RKO (cell line): ENCODE measurements at places on chromosomes 3 and 15.
A peak's percentile ranks its signal among the peaks of the same experiment; 100 is the strongest.

GRCh38 chr3:120749843-120750242 is 7.3 kb downstream of the GTF2E1 start:
- DNase-seq, result no peak

GRCh38 chr3:79973917-79974595 is 206.3 kb upstream of the ROBO1 start:
- no peak for DNase-seq

- DNase-seq, result no peak
These were observed 83.3 kb upstream of the MYO5C start for GRCh38 chr15:52378746-52379394.

DNA sequence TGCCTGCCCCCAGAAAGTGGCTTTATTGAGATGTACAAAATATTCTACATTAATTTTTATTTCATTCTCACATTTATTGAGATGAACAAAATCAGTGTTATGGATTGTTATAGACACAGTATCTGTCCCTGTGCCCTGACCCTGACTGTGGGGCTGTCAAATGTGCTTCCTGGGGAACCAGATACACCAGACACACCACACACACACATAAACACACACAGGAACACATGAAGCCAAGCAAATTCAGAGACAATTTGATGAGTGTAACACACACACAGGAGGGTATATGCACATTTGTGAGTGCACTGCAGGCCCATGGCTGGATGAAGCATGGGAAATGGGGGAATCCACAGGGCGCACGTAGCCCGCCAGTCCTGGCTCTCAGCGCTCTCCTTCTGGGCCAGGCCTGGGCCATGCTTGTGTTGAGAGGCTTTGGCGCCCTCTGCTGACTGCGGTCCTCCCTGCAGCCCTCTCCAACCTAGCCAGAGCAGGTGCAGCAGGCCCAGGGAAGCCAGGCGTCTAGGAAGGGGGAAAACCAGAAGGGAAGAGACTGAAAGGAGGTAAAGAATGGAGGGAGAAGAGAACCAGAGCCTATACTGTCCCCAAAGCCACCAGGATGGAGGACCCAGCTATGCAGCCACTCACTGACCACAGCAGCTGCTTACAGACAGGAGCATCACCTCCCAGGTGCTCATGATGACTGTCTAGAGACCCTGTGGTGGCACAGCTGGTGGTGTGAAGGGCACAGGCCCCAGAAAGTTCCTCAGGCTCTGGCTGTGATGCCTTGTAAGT is 18.0 kb upstream of the LOXL1 start:
- peak; percentile 61 for DNase-seq

DNA sequence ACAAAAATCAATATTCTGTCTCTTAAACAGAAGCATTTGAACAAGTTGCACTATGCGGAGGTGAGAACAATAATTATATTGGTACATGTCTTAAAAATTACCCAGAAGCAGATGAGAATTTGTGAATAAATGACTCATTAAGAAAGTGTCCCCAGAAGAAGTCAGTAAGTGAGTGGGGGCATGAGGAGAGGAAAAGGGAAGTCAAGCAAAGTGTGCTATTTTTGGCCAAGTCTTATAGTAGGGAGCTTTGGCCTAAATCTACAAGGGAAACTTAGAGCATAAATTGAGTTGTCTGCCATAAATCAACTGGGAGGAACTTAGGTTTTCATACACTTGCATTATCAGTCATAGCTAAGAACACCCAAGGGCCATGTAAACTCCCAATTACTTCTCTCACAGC is 86.9 kb upstream of the SATB1 start:
- DNase-seq, result no peak

GRCh38 chr3:158420654-158421396 is 150.2 kb upstream of the MLF1 start:
- DNase-seq, result no peak

- no peak for DNase-seq
These were observed 46.2 kb upstream of the ATG7 start for GRCh38 chr3:11226042-11226370.

GRCh38 chr3:13574798-13575451 is 26.0 kb downstream of the FBLN2 start:
- DNase-seq, result peak; percentile 34

GRCh38 chr15:99578809-99579208 is 13.0 kb downstream of the MEF2A start:
- DNase-seq, result no peak

DNA sequence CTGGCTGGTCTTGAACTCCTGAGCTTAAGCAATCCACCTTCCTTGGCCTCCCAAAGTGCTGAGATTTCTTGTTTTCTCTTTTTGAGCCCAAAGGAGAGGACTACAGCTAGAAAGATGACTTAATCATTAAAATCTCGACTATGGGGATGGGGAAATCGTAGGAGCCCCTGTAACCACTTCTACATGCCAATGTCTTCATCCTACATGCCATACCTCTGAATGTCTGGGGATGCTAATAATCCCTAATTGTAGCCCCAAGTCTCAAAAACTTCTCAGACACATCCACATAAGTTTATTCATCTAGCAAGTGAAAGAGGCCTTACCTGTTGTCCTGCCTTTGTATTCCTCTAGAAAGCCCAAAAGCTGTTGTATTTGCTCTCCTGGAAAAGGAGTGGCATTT is 3.7 kb upstream of the RHOV start:
- no peak for DNase-seq

DNA sequence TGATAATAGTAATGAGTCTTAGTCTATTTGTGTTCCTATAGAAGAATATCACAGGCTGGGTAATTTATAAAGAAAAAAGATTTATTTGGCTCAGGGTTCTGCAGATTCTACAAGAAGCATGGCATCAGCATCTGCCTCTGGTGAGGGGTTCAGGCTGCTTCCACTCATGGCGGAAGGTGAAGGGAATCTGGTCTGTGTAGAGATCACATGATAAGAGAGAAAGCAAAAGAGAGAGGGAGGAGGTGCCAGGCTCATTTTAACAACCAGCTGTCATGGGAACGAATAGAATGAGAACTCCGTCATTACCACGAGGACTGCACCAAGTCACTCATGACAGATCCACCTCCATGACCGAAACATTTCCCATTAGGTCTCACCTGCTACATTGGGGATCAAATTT is 664.0 kb upstream of the SGO1 start:
- no peak for DNase-seq

DNA sequence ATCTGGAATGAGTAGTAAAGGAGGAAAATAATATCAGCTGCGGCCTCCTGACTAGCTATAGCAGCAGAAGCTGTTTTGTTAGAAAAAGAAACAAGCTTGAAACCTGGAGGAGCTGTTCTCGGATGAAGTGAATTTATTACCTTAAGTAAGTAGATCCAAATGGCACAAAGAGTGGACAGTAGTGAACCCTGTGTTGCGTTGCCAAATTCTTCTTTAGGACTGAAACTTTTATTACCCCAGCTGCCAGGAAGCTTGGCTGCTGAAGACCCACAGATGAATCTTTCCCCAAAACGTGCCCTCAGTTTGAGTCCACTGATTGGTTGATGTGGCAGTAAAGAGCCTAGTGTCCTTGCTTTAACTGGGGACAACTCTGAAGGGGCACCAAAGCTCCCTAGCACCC is 366.8 kb upstream of the GBE1 start:
- DNase-seq, result no peak

GRCh38 chr15:61871926-61872522 is 188.2 kb downstream of the VPS13C start:
- DNase-seq, result peak; percentile 61

GRCh38 chr3:52866427-52866826 is 30.9 kb downstream of the STIMATE start:
- no peak for DNase-seq

GRCh38 chr3:27166888-27167287 is 202.3 kb downstream of the NEK10 start:
- DNase-seq, result no peak

- DNase-seq, result peak; percentile 83
These were observed at the start of gene VWA5B2 for GRCh38 chr3:184229394-184230080. VWA5B2 (plus strand) TSS chr3:184229585; CDS start chr3:184230529, 944 bp downstream.

GRCh38 chr3:32062950-32063582 is 43.4 kb upstream of the GPD1L start:
- DNase-seq, result no peak

DNA sequence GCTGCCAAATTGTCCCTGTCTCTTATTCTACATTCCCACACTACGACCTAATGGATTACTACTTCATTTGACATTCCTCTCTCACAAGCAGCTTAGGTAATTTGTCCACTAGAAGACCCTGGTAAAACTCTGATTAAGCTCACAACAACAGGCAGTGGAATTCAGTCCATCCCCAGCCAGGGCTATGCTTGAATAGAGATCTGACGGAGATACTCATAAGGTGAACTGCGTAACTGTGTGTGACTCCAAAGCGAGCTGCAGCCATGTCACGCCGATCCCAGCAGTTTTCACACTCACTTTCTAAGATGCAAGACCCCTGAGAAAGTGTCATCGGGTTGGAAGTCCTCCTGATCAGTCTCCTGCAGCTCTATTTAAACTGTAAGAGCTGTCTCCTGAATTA is 25.7 kb upstream of the ROBO2 start:
- no peak for DNase-seq

DNA sequence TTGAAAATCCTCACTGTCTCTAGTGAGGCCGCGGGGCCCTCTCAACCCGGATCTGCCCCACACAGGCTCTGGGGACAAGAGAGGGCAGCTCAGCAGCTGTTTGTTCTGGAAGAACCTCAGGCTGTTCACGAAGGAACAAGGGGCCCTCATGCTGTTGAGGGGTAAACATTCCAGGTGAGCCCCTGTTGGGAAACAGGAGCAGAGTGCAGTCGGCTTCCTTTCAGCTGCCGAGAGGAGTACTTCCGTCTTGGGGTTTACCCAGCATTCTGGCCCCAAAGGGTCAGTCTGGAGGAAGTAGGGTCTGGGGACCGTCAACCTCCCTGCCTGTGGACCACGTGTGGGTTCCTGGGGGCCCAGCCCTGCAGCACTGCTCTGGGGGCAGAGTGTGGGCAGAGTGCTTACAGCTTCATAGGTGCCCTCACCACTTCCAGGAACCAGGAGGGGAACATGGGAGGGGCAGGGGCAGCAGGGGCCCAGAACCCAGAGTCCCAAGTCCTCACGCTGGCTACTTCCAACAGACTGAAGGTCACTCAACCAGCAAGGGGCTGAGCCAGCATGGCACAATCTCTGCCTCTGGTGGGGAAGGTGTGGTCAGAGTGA is 49.2 kb upstream of the CTSH start:
- no peak for DNase-seq

DNA sequence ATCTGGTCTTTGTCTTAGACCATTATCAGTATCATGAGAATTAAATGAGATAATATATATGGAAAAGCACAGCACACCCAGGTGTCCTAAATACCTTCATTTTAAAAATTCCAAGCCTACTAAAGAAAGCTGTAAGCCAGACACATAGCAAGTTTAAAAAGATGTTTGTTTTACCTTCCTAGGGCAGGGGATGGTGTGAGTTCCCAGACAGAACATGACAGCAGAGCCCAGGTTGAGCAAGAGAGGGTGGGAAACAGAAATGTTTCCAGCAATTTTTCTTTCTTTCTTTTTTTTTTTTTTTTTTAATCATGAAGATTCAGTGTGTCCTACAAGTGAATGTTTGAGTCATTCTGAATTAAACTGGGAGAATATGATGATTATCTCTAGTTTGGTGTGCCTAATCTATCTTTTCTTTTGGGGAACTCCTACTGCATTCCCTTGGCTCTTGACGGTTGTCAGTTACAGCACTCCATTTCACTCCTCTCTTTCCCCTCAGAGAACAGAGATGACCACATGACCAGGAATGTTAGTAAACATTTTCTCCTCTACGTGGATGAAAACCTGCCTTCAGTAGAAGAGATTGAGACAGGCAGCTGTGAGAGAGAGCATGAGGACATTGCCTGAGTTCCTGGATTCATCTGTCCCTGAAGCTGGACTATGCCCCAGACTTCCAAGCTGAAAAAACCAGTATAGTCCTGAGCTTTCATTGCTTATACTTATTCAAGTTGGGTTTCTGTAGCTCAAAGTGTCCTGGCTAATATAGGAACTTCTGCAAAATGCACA is 54.5 kb upstream of the ARL14 start:
- no peak for DNase-seq

GRCh38 chr3:79473993-79474392 is 293.8 kb downstream of the ROBO1 start:
- peak; percentile 24 for DNase-seq

GRCh38 chr15:60026555-60026954 is 22.4 kb downstream of the FOXB1 start:
- no peak for DNase-seq

DNA sequence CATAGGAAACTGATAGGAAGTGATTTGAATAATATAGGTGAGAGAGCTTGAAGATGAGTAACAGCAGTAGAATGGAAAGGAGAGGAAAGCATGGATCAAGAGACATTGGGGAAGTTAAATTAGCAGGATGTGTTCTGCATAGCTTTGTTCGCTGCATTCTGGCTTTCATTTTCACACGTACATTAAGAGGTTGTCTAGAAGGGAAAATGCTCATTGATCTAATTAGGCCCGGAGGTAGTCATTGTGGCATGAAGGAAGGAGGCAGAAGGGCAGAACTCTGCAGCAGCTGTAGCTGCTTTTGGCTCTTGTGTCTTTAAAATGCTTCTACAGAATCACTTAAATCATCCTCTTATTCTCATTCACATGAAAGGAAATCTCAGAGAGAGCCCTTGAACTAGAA is 40.3 kb downstream of the KCNAB1 start:
- DNase-seq, result no peak
